ENCODE measurements at places on chromosomes 5 and 9.

DNA sequence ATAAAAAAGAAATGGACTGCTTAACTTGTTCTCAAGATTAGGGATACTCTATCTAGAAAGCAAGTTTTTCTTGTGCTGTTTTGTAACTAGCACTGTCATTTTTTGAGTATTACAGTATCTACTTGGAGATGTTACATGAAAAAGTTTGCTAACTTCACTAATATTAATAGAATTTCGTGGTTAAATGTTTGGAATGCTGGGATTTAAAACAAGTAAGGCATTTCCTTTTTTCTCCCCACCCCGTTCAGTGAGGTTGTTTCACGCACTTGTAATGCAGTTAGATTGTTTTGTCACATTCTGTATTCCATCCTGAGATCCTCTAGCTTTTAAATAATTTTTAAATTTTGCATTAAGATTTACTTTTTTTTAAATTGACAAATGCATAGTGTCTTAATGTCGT lies 20.0 kb upstream of the TEK start:
- DNase-seq = no peak

GRCh38 chr9:93577975-93578682 lies 1.7 kb downstream of the PHF2 start:
- no peak for DNase-seq

DNA sequence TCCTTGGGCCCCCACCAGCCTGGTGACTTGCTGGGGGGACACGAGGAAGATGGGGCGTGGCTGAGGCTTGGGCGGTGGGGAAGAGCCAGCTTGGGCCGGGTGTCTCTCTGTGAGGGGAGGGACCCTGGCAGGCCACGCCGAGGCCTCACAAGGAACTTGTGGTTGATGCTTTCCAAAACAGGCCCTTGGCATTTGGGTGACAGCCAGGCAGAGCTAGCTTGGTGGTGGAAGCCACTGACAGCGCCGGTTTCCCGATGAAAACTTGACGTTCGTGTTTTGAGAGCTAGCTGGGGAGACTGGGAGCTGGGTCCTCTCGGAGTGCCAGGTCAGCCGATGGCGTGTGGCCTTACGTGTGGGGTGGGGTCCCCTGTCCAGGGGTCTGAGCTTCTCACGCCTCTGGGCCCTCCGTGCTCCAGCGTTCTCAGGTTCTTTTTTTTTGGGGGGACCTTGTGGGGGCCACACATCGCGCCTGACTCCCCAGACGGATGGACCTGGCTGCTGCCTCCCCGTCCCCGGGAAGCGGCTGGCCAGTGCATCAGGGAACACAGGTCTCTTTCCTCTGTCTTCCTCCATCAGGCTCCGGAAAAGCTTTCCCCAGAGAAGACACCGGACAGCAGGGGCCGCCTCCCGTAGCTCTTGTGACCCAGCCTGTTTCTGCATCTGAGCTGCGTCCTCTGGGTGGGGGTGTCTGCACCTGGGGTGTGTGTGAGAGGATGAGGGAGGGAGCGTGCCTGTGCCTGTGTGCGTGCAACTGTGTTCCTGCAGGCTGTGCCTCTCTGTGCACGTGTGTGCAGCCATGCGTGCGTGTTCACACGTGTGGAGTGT lies 129.3 kb upstream of the LPCAT1 start:
- DNase-seq = no peak

- DNase-seq = no peak
Observed at GRCh38 chr9:128211186-128211980, 8.2 kb downstream of the DNM1 start.

GRCh38 chr5:17308326-17309065 lies 91.1 kb downstream of the BASP1 start:
- DNase-seq = no peak

DNA sequence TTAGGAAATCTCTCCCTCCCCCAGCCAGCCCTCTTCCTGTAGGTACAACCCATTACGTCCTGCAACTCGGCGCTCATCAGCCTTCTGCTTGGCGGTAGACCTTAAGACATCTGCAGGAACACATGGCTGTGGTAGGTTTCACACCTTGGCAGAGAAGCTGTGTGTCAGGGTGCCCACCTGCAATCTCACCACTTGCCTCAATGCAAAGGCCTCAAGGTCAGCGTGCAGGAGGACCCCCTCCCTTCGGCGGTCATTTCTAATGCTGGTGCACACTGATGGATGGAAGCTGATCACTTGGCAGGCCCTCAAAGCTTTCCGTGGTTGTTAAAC lies 67.3 kb downstream of the CRB2 start:
- no peak for DNase-seq

DNA sequence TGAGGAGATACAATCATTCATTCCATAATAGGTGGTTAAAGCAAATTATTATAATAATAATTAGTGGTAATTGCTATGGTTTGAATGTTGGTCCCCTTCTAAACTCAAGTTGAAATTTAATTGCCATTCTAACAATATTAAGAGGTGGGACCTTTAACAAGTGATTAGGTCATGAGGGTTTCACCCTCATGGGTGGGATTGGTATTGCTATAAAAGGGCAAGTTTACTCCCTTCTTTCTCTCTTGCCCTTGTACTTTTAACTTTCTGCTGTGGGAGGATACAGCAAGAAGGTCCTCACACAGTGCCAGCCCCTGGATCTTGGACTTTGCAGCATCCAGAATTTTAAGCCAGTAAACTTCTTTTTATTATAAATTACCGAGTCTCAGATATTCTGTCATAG lies 101.9 kb upstream of the PARP8 start:
- no peak for DNase-seq

GRCh38 chr5:152105085-152105484 lies 180.4 kb upstream of the GLRA1 start:
- DNase-seq = no peak

GRCh38 chr5:56525113-56525512 lies 290.2 kb upstream of the MAP3K1 start:
- no peak for DNase-seq

- DNase-seq = no peak
Observed at GRCh38 chr9:127159949-127160610, 37.6 kb upstream of the ANGPTL2 start.

DNA sequence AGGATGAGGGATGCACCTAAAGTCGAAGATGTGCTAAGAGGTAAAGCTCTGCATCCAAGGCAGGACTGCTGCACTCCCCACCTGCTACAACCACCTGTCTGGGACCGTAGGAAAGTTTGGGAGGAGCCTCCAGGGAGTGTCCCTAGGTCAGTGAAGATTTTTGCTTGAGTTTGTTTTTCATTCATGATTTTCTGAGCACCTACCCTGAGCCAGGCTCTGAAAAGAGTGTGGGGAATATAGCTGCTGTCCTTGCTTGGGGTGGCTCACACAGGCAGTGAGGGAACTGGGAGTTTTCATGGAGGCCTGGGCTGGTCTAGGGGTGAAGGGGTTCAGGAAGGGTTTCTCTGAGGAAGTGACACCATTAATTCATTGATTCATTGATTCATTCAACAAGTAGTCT lies 48.9 kb downstream of the SAR1B start:
- DNase-seq = no peak

DNA sequence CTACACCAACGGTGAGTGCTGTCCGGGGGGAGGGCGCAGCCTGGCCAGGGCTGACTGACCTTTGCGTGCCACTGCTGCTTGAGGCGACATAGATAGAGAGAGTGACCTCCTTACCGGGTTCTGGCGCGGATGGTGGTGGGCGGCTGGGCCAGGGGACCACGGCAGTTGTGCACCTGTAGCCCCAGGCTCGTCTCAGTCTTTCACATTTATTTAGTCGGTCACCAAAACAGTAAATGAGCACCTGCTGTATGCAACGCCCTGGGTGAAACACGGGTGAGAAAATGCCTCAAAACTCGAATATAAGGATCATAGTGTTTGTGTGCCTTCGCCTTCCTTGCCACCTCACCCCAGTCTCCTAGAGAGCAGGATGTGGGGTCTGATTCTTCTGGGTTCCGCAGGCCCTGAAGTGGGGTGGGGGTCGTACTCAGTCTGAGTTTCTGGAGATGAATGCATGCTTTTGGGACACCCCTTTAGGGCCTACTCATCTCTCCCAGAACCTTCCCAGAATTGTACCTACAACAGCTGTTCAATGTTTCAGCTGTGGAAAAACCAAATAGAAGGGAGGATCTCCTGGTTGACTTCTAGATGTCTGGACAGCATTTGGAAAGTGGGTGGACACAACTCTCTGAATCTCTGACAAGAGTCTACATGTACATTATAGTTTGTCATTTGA lies 714 bp downstream of the SEC24A start:
- no peak for DNase-seq

- no peak for DNase-seq
Observed at GRCh38 chr9:122212473-122213004, 16.2 kb downstream of the LHX6 start.

GRCh38 chr5:116482394-116482793 lies 92.2 kb downstream of the SEMA6A start:
- no peak for DNase-seq

GRCh38 chr5:26610577-26610976 lies 427.8 kb downstream of the CDH9 start:
- DNase-seq = no peak

- DNase-seq = no peak
Observed at GRCh38 chr9:83932011-83932410, 10.8 kb upstream of the KIF27 start.

GRCh38 chr9:33287087-33287490 lies 3.2 kb upstream of the NFX1 start:
- no peak for DNase-seq

GRCh38 chr9:111842313-111842712 lies 47.6 kb upstream of the SHOC1 start:
- no peak for DNase-seq

DNA sequence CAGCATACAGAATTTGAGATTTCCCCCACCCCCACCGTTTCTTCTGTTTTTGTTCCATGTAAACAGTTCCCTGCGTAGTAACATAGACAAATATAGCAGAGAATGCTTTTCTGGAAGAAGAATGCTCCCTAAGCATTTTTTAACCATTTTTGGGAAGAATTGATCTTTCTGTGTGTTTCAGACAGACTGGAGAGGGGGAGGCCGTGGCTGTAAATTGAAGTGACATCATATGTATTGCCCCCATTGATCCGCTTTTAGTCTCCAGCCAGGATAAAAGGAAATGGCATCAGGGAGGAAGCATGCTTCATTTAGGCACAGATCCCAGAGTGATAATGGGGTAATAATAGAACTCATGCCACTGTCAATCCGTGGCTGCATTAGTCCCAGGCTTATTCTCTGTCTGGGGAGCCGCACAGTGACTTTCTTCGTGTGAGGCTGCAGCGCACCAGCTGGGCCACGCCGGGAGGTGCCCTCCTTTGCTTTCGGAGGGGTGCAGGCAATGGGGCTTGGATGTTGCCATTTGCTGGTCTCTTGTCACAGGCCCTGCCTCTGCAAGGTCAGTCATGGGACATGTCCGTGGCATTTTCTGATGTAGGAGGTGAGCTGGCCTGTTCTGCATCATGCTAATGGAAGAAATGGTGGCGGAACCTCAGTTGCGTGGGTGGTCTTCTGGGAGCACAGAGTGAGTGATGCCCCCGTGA lies 261.5 kb downstream of the FANCC start:
- DNase-seq = no peak

- DNase-seq = no peak
Observed at GRCh38 chr9:109717342-109717741, 62.7 kb upstream of the PALM2AKAP2 start.

GRCh38 chr5:169795338-169795737 lies 158.3 kb downstream of the DOCK2 start:
- DNase-seq = no peak

- no peak for DNase-seq
Observed at GRCh38 chr9:95985440-95986055, 110.1 kb downstream of the ERCC6L2 start.

DNA sequence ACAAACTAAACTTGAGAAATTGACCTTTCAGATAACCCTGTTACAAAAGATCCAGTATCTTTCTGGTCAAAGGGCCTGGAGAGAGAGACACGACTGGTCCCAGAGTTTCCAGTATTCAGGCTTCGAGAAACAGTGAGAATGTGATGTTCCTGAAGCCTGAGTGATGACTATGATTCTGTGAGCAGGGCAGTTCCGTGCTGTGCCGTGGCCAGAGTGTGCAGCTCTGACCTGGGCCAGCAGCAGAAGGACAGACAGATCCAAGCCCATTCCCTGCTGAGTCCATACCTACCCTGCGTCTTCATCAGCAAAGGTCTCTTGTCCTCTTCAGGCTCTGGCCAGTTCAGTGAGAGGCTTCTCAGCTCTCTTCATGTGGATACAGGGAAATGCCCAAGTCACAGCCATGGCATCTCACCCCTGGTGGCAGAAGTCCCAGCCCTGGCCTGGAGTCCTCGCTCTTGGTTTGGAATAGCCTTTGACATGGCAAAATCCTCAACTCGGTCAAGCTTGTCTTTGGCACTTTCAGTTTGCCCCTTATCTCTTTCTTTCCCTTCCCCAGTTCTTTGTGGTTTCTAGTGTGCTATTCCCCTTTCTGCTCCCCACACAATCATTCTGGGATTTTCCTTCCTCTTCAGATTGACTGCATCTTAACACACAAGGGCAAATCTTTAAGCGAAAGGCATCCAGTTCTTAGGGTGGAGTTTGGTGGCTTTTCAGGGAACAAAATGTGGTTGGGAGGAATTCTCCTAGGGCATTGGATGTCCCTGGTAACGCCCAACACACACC lies 107.7 kb downstream of the LIFR start:
- DNase-seq = no peak

GRCh38 chr5:6755519-6755918 lies 42.3 kb downstream of the TENT4A start:
- no peak for DNase-seq

DNA sequence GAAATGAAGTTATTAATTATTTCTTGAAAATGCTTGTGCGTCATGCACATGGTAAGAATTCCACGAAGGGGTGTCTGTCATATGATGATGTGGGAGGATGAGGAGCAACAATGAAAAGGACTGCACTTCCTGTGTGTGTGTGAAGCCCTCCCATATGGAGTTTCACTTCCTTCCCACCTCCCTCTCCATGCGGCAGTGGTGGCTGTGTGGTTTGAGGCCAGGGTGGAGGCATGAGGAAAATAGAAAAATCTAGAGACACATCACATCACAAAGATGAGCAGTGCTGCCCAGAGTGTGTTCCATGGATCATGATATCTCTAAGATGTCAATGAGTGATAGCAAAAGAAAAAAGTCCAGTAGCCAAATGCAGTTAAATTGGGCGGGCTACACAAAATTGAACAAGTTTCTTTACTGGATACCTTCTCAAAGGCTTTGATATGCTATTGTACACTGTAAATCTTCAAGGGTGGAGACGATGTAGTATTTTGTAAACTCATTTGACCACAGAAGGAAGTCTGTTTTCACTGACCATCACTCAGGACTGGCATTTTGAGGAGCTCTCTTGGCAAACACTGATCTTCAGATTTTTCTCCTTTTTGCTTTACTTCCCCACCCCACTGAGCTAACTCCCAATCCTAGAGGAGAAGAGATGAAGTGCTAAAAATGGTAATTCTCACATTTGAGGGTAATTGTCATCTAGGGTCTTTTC lies 55.7 kb upstream of the EQTN start:
- DNase-seq = no peak

All from cortex of kidney (tissue), 1 donor.